ENCODE measurements at places on chromosomes 7 and 10.
A peak's percentile ranks its signal among the peaks of the same experiment; 100 is the strongest.

DNA sequence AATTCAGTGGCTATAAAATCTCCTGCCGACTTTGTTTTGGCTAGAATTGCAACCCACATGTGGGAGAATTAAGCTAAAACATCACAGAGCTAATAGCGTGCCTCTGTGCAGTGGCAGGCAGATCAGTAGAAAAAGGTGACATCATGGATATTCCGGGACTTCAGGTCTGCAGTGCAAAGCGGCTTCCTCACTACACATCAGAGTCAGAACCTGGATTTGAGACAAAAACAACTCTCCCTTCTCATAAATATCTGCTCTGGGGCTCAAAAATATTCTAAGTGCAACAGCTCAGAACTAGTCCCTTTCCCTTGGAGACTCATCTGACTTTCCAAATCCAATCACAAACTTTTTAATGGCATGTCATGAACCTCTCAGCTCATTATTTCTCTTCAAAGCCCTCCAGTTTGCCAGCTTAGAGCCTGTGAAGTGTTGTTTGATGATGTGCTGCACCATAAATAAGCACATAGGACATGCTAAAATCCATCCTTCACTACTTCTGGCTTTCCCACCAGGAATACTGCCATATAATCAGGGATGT is 337.1 kb downstream of the RNLS start:
- DNase-seq, result no peak

- DNase-seq, result no peak
Measured at GRCh38 chr7:15175152-15175551, 272.6 kb upstream of the DGKB start.

- no peak for DNase-seq
Measured at GRCh38 chr7:94239661-94240234, 154.9 kb upstream of the COL1A2 start.

DNA sequence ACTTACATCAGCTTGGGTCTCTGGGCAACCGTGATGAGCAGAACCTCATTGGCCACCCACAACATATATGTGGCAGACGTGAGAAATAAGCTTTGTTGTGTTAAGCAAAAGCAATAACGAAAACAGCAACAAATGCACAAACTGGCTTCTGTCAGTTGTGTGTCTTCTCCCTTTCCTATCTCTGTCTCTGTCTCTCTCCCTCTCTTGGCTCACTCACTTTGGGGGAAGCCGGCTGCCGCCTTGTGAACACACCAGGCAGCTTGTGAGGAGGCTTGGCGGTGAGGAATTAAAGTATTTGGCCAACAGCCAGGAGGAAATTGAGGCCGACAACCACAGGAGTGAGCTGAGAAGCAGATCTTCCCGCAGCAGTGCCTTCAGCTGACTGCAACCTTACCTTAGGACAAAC is 21.9 kb upstream of the CDCA7L start:
- peak; percentile 56 for DNase-seq

DNA sequence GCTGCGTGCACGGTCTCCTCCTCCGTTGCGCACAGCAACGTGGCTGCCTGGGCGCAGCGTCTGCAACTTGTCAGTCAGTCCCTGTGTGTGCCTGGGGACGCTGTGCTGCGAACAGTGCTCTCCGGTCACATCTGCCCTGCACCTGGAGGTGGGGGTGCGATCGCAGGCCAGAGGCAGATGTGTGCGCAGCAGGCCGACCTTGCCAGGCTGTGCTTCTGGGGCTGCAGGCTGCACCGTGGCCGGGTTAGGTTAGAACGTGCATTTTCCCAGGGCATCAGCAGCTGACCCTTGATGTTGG is 8.2 kb upstream of the GET4 start:
- DNase-seq, result no peak

GRCh38 chr7:137655804-137656203 is 191.0 kb downstream of the DGKI start:
- DNase-seq, result no peak

- DNase-seq, result no peak
Measured at GRCh38 chr10:117597216-117597615, 54.7 kb downstream of the EMX2 start.

DNA sequence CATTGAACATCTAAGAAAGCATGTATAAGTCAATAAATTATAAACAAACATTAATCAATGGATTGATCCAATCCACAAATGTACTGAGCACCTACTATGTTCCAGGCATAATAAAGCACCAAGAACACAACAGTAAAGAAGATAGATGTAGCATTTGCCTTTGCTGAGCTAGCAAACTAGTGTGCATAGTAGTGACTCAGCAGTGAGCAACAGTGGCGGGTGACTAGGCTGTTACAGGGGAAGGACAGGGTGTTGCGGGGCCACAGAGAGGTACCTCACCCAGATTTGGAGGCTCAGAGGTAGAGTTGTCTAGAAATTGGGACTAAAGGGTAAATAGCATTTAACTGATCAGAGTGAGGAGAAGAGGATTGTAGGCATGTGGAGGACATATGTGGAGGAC is 83.6 kb downstream of the NXPH1 start:
- DNase-seq, result no peak
